ENCODE measurements at places on chromosomes 12 and 14.

- no peak for DNase-seq
Observed at GRCh38 chr14:68320495-68320894, 472.4 kb downstream of the ZFP36L1 start.

DNA sequence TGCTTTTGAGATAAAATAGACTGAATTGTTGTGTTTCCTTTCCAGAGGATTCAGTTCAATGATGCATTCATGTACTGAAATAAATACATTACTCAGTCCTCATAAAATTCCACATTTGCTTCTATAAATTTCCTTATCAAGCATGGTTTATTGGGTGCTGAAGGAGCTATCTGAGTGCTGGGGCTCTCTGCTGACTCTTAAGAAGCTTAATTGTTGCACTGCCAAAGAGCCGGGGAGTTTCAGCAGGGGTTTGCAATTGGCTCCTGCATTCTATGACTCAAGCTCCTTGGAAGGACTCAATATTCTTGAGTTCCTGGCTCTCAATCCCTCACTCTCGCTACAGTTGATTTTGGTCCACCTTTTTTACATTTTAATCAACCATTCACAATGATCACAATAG is 69.8 kb upstream of the PYGL start:
- DNase-seq, result no peak

DNA sequence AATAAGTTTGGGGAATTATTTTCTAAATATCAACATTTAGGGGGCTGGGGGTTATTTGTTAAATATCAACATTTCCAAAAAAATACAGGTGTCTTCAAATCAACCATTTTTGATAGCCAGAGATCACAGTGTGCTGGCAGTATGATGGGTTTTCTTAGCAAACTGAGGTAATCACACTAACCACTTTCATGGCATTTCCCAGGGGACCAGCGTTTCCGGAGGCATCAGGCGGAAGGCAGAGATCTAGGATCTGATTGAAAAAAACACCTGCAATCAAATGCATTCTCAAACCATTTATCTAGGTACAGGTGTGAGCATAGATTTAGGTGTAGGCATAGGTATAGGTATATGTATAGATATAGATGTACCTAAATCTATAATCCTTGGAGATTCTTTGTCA is 34.6 kb downstream of the GLRX5 start:
- no peak for DNase-seq

- DNase-seq, result no peak
Observed at GRCh38 chr12:15636060-15636890, 152.9 kb downstream of the EPS8 start.

DNA sequence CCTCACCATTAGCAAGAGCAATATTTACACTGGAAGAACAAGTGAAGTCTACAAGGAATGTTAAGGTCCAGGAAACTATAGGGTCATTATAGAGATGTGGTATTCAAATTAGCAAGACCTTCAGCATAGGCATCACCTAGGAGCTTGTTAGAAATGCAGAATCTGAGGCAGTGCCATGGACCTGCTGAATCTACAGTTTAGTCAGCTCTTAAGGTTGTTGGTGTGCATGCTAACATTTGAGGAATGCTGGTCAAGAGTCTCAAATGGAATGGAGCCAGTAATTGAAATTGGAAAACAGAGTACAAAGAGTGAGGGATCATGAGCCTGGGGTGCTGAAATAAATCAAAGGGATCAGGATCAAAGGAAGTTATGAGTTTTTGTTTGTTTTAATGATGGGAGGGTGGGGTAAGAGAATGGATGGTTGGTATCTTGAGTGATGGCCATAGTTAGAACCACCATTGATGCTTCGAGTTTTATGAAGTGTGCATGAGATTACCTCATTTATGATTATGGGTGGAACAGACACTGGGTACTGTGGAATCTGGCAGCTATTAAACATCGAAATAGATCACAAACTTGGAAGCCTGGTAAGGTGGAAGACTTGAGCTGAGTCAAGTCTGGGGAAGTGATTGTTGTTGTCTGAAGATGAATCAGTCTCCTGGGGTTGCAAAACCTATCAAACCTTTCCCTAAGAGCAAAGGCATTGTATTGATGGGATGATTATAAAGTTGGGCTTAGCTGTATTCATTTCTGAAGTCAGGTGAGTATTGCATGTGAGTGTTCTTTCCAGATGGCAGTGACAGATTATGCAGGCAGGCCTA is 323.3 kb upstream of the E2F7 start:
- DNase-seq, result no peak

DNA sequence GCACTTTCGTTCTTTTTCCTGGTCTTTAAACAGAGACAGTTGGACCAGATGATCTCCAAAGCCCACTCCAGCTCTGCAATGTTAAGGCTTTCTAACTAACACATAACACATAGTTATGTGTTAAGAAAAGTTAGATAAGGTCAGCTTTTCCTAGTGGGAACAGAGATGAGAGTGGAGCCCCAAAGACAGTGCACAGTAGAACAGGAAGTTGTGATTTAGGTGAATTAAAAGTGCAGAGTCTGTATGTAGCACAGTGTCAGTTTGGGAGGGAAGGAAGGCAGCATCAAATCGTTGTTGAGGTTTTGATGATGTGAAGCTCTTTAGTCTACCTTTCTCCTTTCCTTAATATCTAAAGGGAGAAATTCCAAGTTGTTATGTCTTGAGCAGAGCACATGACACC is 31.7 kb downstream of the PRORP start:
- no peak for DNase-seq

GRCh38 chr14:84894254-84894653 is 635.7 kb upstream of the FLRT2 start:
- no peak for DNase-seq

DNA sequence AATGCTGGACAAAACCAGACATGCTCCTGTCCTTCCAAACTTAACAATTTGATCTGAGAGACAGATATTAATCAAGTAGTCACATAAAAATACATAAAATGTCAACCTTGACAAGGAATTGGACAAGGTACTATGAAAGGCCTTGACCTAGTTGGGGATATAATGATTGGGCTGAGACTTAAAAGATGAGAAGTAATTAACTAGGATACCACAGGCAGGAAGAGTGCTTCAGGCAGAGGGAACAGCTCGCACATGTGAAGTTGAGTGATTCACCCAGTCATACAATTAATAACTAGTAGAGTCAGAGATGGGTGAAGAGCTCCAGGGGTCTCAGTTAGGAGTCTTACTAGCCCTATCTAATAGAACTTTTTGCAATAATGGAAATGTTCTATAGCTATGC is 259.5 kb downstream of the MSRB3 start:
- no peak for DNase-seq

GRCh38 chr12:93818488-93819049 is 141.4 kb downstream of the CRADD start:
- no peak for DNase-seq

DNA sequence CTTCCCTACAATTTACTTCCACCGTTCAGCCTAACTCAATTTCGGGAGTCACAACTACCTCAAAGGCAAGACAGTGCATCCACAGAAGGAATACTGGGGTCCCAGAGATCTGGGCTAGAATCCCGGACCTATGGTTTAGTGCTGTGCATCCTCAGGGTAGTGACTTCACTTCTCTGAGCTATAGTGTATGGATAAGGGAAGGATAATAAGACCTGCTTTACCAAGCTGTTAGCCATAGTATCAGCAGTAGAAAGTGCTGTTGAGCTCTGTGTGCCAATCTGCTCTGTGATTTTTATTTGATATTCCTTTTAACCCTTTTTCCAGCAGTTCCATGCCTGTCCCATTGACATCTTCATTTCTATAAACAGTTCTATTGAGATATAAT is 1044.3 kb downstream of the BCL11B start:
- DNase-seq, result no peak

DNA sequence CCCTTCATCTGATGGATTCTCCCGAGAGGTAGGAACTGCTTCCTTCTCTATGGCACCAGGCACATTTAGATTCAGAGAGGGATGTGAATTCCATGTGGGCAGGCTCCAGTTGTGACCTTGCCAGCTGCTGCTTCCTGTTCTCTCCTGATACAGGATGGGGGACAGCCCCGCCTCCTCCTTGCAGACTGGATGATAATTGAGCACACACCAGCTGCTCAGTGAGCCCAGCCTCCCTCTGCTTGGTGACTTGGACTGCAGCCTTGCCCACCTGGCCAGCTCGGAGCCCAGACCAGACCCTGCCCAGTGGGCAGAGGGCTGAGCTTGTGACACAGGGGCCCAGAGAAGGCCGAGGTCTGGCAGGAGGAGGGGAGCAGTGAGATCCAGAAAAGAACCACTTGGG is 90.2 kb downstream of the CALM1 start:
- DNase-seq, result no peak

DNA sequence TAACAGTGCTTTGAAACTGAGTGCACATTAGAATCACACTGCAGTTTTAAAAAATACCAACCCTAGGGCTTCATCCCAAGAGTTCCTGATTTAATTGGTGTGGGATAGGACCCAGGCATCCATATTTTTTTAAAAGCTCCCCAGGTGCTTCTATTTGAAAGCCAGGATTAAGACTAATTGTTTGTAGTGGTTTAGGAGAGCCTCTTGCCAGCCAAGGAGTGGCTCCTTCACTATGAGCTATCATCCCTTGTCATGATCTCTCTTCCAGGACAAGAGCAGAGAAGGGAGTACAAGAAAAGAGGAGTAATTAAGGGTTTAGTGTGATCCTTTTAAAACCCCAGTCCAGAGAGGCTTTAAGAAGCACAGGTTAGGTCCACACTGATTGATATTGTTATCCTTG is 178.0 kb downstream of the CAND1 start:
- DNase-seq, result no peak

GRCh38 chr12:46546634-46547273 is 174.2 kb upstream of the SLC38A2 start:
- DNase-seq, result no peak

- DNase-seq, result no peak
Observed at GRCh38 chr12:80412343-80412953, 31.6 kb upstream of the PTPRQ start.

DNA sequence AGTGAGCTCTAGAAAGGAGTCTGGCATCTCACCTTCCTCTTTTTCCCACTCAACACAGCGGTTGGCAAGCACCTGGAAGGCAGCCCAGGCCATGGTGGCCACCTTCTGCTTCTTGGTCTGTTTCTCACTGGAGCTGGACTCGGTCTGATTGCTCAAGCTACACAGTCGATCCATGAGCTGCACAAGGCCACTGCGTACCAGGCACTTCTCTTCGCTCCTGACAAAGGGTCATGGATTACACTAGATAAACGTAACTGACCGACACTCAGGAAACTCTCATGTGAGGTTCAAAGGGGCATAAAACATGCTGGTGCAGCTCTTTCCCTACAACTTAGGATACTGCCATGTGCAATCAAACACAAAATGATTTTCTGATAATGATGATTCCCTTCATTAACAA is 113.7 kb downstream of the TRAFD1 start:
- DNase-seq, result no peak

DNA sequence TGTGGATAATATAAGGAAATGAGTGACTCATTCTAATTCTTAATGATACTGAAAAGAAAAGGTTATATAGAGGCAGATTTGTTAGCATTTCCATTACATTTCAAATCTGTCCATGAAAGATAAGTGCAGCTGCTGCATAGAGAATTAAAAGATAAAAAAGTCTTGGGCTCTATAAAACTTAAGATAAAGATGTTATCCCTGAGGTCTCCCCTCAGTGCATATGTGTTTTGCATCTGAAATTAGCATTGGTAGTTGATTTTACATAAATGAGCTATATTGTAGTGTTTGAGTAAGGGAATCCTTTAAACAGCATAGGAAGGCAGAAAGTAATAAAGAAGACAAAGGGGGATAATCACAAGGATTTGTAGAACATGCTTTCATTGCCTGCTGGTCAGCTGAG is 206.2 kb downstream of the FSCB start:
- no peak for DNase-seq
